ENCODE measurements at places on chromosomes 3 and 15.

- no peak for DNase-seq
Observed at GRCh38 chr15:92409006-92409405, 15.3 kb downstream of the ST8SIA2 start.

GRCh38 chr15:82306791-82307713 is 42.2 kb downstream of the GOLGA6L10 start:
- DNase-seq = no peak

DNA sequence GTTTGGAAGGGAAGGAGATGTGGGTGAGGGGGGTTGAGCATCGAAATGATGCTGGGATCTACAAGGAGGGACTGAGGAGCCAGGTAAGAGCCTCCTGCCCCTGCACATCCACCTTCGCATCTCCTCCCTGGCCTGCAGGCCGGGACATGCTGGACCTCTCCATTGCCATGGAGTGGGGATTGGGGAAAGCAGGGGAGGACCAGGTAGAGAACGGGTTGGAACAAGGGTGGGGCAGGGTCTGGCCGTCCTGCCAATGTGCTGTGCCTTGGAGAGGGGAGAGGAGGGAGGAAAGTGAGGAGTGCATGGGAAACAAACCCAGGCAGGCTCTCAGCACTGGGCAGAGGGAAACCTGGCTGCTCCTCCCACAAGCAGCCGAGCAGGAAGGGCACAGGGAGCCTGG is 10.6 kb downstream of the PLA2G4B start:
- DNase-seq = no peak

DNA sequence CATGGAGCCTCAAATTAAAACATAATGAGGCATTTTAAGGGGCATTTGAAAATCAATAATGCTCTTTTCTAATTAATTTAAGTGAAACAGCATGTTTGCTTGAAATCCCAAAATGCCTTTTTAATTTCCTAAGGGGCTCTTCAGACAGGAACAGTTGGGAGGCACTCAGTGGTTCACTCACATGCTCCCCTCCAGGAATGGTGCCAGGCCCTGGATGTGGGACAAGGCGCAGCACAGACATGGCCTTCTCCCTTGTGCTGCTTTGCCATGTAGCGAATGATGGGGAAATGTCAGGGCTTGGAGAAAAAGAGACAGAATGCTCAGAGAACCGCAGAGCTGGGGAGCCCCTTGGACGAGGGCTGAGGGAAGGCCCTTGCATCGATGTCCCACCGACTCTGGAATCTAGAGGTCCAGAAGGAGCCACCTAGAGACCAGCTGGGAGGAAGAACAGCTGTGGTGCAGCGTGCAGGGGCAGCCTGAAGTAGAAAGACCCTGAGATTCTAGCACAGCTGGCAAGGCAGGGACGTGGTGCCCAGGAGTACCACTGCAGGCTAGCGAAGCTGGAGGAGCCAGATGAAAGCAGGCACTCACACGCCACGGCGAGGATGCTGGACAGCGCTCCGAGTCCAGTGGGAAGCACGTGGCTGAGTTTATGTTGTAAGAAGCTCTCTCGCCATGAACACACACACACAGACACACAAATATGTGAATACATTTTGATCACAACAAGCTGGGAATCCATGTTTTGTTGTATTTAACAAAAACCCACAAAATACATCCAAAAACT is 27.0 kb downstream of the NSMCE3 start:
- no peak for DNase-seq

GRCh38 chr3:41362638-41363559 is 163.6 kb downstream of the CTNNB1 start:
- no peak for DNase-seq

GRCh38 chr3:13070391-13071070 is 2.7 kb downstream of the IQSEC1 start:
- no peak for DNase-seq

DNA sequence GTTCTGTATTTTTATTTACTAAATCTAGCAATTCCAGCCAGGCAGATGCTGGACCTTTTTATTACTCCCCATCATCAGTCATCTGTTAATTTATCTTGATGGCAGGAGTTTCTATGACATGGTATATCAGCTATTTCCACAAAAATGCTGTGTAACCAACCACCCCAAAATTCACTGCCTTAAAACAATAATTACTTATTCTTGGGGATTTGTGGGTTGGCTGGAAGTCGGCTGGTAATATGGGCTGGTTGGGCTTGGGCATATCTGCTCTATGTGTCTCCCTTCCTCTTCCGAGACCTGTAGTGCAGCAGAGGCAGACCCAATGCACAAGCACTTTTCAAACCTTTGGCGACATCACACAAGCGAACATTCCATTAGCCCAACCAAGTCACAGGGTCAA is 92.1 kb upstream of the UBE2E1 start:
- no peak for DNase-seq
